ENCODE measurements at places on chromosomes 6 and 20. TPM values are rescaled to one million over a fixed set of nuclear protein-coding genes. Genes with fewer than 3 reads are reported as not detected.
A peak's percentile ranks its signal among the peaks of the same experiment; 100 is the strongest.

DNA sequence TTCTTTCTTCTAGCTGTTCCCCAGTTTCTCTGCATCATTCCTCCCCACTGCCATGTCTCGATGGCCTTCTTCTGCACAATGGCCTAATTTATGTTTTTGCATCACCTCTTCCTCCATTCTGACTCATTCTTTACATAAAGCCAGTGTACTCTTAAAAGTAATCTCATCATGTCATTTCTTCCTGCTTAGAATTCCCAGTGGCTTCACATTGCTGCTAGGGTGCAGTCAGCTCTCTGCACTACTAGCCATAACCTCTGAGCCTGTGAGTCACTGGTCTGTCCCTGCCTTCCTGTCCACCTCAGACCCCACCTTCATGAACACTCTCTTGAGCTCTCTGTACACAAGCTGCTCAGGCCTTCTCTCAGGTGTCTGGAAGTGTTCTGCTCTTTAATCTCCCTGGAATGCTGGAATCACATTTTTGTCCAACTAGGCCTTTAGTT, 24.1 kb upstream of the TRIM27 start:
- DNase-seq, result no peak
- peaks cover 5% of the 10 kb centered on the region for H3K27me3 ChIP-seq
- peaks cover 3% of the 10 kb centered on the region for H3K36me3 ChIP-seq
- H3K27ac ChIP-seq, result no peak overlapping the region

DNA sequence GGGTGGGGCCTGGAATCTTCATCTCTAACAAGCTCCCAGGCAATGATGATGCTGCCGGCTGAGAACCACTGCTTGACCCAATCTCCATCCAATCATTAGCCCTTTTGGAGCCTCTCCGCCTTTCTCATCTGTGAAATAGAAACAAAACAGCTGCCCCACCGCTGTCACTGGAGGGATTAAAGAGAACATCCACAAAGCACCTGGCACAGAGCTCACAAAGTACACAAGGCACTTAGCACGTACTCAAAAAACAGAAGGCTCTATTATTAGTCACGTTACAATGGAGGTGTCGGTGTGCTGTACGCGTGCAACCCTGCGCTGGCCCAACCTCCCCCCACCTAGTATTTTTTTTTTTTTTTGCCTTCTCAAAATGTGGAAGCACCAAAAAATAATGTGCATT, 213.5 kb upstream of the ARID1B start:
- peaks cover 2% of the 10 kb centered on the region for H3K36me3 ChIP-seq
- no peak overlapping the region for H3K4me3 ChIP-seq
- no peak for DNase-seq
- H3K4me1 ChIP-seq, result peaks cover 10% of the 10 kb centered on the region
- H3K27ac ChIP-seq, result no peak overlapping the region

DNA sequence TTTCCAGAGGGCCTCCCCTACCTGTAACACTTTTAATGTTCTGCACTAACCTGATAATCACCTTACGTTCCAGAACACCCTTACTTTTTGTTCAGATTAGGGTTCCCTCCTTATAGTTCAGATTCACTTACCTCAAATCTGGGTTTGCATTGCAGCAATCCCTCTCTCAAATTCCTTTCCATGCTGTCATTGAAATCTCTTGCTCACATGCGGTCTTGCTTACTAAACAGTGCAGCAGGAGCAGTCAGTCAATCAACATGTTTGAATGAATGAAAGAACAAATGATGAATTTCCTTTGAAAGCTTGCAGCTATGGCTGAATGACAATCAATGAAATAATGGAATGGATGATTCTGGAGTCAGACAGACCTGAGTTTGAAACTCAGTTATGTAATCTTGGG, 200.1 kb downstream of the HIVEP2 start:
- H3K4me1 ChIP-seq, result peaks cover 10% of the 10 kb centered on the region
- H3K4me3 ChIP-seq, result no peak overlapping the region
- H3K27me3 ChIP-seq, result peaks cover 3% of the 10 kb centered on the region
- H3K27ac ChIP-seq, result no peak overlapping the region
- no peaks in the 10 kb centered on the region for H3K36me3 ChIP-seq

GRCh38 chr6:142378138-142378875, 76.5 kb downstream of the ADGRG6 start:
- H3K4me1 ChIP-seq, result no peaks in the 10 kb centered on the region
- H3K27me3 ChIP-seq, result no peaks in the 10 kb centered on the region
- no peaks in the 10 kb centered on the region for H3K36me3 ChIP-seq
- H3K4me3 ChIP-seq, result no peak overlapping the region
- H3K27ac ChIP-seq, result no peak overlapping the region
- DNase-seq, result no peak

GRCh38 chr20:18611492-18611891, 23.6 kb downstream of the DTD1 start:
- H3K4me1 ChIP-seq, result no peaks in the 10 kb centered on the region
- peaks cover 27% of the 10 kb centered on the region for H3K36me3 ChIP-seq
- H3K4me3 ChIP-seq, result no peak overlapping the region
- no peaks in the 10 kb centered on the region for H3K27me3 ChIP-seq

DNA sequence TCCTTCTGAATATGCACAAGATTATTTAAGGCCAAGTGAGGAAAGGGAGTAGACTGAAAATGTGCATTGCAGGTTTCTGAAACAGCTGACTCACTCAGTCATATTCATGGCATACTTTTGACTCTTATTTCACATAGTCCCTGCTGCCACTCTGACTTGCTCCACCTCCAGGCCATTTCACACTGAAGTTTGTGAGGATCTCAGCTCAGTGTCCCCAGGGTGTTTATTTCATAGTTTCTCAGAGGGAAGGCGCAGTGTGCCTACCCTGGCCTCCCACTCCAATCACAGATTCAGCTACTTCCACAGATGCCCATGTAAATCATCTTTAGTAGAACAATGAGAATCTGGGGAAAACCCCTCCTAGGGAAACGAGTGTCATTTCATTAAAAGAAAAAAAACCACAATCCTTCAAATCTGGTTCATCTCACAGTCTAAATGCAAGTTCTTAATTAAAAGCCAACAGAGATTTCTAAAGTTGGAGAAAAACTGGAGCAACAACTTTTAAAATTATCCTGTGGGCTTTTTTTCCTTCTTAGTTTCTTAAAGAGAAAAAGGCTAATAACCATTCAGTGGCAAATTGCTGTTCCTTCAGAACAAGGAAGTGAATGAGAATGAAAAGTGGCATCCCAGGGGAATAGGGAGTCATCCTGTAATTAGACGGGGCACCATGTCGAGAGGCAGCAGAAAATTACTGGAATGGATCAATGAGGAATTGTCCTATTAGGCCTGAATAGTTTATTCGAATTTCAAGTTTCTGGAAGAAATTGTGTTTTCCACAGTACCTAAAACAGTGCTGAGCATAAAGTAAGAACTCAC, 133.6 kb downstream of the TFAP2B start:
- DNase-seq, result no peak
- H3K36me3 ChIP-seq, result no peaks in the 10 kb centered on the region
- no peaks in the 10 kb centered on the region for H3K27me3 ChIP-seq

DNA sequence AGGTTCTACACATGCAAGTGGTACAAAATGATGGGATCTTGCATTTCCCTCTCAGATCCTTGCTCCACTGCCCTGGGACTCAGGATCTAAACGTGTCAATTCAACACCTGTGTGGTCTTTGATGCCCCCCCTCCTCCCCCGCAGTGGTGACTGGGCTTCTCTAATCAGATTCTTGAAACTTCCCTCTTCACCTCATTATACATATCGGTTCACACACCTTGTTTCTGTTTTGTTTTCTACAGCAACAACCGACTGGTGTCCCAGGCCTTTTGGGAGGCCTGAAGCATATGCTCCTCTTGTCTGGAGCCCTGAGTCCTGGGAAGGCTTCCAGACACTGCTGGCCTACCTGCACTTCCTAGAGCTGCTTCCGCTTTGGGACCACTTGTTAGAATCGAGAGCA, 20.0 kb downstream of the SAMD3 start:
- no peak for DNase-seq
- no peak overlapping the region for H3K27ac ChIP-seq
- H3K27me3 ChIP-seq, result no peaks in the 10 kb centered on the region
- no peak overlapping the region for H3K4me3 ChIP-seq

- no peak overlapping the region for H3K27ac ChIP-seq
- H3K27me3 ChIP-seq, result no peaks in the 10 kb centered on the region
- peaks cover 34% of the 10 kb centered on the region for H3K4me1 ChIP-seq
- H3K36me3 ChIP-seq, result peaks cover 7% of the 10 kb centered on the region
Observed at GRCh38 chr6:108877046-108877751, 29.0 kb downstream of the ARMC2 start.

GRCh38 chr20:43583982-43584432, 6.7 kb upstream of the IFT52 start:
- peaks cover 2% of the 10 kb centered on the region for H3K27me3 ChIP-seq
- H3K36me3 ChIP-seq, result no peaks in the 10 kb centered on the region
- H3K4me1 ChIP-seq, result no peaks in the 10 kb centered on the region
- no peak overlapping the region for H3K27ac ChIP-seq
- no peak for DNase-seq
- no peak overlapping the region for H3K4me3 ChIP-seq

- H3K36me3 ChIP-seq, result peaks cover 7% of the 10 kb centered on the region
- H3K4me1 ChIP-seq, result peaks cover 12% of the 10 kb centered on the region
- peak overlapping the region; percentile 85 for H3K4me3 ChIP-seq
Observed at GRCh38 chr6:26103141-26103769, 16.0 kb downstream of the HFE start.

DNA sequence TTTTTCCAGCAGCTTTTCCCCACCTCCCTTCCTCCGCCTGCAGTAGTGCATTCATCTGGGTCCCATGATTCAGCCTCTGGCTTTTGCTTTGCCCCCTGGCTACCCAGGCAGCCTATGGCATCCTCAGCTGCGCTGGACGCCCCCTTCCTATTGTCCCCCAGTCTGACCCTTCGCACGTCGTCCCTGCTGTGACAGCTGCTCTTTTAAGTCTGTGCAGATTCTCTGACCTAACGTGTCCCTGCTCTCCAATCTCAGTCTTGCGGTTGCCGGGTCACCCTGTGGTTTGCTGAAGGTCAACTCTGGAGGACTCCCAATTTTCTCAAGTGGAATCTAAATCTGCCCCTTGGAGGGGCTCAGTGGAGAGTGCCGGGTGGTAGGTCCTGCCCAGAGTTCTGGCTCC, 294.3 kb downstream of the CDC5L start:
- no peak for DNase-seq
- H3K4me3 ChIP-seq, result no peak overlapping the region
- H3K36me3 ChIP-seq, result no peaks in the 10 kb centered on the region
- no peak overlapping the region for H3K27ac ChIP-seq
- H3K4me1 ChIP-seq, result no peaks in the 10 kb centered on the region
- H3K27me3 ChIP-seq, result peaks cover 3% of the 10 kb centered on the region

DNA sequence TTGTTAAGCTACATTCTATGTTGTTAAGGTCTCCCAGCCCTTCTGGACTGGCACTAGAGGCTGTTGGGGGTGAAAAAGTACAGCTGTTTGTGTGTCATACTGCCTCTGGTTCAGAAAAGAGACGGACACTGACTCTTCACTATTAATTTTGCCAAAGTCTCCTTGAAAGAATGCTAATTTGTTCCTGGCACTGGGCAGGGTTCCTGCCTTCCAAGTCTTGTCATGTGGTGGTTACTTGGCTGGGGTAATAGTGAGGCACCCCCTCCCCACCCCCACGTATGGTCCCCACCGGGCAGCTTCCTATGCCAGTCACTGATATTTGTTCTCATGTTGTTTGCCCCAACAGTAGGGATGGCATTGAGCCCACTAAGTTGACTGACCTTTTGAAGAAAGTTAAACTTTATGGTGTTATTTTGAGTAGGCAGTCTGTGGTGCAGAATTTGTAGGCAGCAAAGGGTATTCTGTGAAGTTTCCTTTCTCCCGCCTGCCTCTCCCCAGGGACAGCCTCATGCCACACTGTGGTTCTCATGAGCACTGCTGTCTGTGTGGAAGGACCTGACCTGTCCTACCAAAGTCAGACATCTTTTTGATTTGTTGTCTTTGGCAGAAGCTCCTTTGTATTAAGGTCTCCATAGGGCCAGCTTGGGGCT, 8.7 kb downstream of the CDS2 start:
- DNase-seq, result no peak
- no peak overlapping the region for H3K27ac ChIP-seq
- no peak overlapping the region for H3K4me3 ChIP-seq
- H3K27me3 ChIP-seq, result no peaks in the 10 kb centered on the region
- peaks cover 11% of the 10 kb centered on the region for H3K36me3 ChIP-seq
- H3K4me1 ChIP-seq, result peaks cover 40% of the 10 kb centered on the region

DNA sequence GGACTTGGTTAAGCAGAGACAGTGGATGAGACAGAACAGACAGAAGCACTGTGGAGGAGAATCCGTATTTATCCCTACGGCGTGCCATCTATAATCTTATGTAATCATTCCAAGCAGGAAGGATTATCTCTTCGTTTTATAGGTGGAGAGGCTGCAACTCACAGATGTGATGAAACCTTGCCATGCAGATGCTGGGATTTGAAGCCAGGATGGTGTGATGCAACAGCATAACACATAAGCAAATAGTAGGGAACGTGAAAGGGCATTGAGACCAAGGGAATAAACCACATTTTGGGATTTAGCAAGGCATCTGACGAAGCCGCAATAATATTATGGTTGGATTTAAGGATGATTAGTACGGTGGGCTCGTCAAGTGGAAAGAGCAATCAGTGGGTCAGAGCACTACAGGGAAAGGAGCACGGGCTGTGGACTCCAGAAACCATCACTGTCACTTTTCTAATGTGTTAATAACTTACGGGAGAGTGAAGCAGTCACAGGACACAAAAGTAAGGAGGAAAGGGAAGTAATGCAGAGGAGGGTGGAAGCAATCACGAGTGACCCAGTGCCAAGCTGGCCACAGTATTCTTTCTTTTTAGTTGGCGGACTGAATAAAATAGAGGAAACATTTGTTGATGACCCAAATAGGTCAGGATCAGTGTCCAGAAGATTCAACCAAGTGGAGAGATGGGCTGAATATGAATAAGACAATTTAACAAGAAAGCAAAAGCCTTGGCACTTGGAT, 119.6 kb upstream of the EDN1 start:
- no peaks in the 10 kb centered on the region for H3K4me1 ChIP-seq
- no peak overlapping the region for H3K4me3 ChIP-seq
- DNase-seq, result no peak
- no peak overlapping the region for H3K27ac ChIP-seq
- H3K36me3 ChIP-seq, result peaks cover 2% of the 10 kb centered on the region
- H3K27me3 ChIP-seq, result no peaks in the 10 kb centered on the region

The ZNF318 gene
- 135 TPM for total RNA-seq

The BTNL2 gene
- not detected for total RNA-seq

The SRXN1 gene
- 6.1 TPM for total RNA-seq

The PSORS1C2 gene
- not detected for total RNA-seq

All from activated B cell treated with CpG ODN at 0.5 μM for 24 hours (primary cell).